ENCODE measurements at places on chromosomes 3 and 15. TPM values are rescaled to one million over a fixed set of nuclear protein-coding genes. Genes with fewer than 3 reads are reported as not detected.

GRCh38 chr15:88430051-88430450 is 37.1 kb downstream of the MRPL46 start:
- no peak for DNase-seq

DNA sequence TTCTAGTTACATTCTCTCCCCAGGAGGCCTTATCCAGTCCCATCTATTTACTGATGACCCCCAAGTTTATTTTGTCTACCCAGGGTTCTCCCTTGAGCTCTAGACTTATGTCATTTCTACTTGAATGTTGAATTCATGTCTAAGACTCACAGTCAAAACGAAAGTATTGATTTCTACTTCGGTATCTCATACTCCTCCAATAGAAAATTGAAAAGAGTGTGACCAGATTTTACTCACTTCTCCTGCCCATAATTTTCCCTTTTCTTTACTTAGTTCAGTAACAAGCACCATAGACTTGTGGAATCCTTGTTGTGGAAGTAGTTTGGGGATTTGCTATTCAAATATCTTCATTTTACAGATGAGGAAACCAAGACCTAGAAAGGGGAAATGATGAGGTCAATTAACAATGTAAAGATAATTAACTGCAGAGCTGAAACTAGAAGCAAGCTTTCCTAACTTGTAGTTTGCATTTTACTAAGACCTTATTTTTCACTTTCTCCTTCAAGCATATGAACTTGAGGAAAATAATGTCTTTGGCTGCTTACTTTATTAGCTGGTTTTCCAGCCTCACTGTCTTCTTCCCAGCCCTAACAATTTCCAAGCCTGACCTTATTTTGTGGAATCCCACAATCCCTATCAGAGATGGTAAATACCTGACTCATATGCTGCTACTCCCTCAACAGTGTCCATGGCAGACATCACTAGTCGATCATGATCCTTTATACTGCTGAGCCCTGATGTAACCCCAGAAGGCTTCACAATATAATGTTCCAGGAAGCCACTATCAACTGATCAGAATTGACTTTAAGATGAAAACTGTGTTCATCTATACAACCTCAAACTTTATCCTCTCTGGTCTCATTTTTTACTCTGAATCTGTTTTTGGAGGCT is 123.9 kb upstream of the AGBL1 start:
- DNase-seq = no peak

DNA sequence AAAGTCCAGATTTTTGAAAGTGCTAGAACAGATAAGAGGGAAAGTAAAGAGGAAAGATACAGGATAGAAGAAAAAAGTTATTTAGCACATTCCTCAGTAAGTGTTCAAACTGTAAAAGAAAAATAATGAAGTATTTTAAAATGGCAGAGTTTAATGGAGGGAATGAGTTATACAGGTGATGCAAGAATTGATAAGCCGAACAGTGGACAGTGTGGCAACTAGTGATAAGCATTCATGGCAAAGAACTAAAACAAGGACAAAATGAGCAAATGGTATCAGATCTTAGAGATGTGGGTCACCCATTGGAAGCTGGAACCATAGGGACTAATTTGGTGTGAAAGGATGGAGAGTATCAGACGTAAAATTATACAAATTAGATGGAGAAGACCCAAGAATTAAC is 622.9 kb upstream of the SGO1 start:
- DNase-seq = no peak

GRCh38 chr3:172559020-172559419 is 35.8 kb upstream of the TNFSF10 start:
- DNase-seq = no peak

- no peak for DNase-seq
Observed at GRCh38 chr15:65920825-65921309, 51.6 kb downstream of the RAB11A start.

DNA sequence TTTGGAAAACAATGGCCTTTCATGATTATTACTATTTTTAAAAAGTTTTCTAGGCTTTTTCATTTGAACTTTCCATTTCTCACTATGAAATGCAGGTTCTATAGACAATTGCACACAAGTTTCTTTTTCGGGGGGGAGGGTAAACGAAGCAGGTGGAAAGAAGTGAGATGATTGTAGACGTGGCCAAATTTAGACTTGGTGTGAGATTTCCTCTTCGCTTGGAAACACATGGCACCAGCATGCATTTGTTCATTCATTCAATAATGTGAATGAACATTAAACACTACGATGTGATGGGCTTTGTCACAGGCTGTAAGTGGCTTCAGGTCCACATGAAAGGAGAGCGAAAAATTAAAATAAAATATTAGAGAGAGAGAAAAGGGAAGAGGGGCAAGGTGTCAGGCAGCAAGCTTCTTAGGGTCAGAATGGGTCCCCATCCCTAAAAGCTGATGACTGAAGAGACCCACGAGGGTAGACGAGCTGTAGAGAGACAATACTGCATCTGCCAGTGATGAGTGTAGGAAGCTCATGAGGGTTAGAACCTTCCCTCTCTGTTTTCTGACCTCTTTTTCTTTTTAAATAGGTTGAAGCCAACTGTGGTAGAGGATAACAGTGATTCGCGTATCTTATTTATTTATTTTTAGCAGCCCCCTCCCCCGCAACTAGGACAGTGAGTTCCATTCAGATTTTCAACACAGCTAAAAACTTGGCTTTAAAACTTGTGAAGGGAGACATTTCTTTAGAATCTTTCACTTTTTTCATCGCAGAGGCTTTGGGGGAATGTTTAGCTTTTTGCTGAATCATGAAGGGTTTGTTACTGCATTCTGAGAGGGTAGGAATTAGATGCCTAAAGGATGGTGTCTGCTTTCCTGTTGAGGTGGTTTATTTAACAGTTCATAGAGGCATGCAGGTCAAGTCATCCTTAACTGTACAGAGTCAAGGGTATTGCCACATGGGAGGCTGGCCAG is 36.2 kb downstream of the GAP43 start:
- DNase-seq = no peak

- no peak for DNase-seq
Observed at GRCh38 chr15:63560741-63561448, 36.3 kb upstream of the FBXL22 start.

GRCh38 chr3:182185313-182185712 is 473.6 kb downstream of the SOX2 start:
- no peak for DNase-seq

DNA sequence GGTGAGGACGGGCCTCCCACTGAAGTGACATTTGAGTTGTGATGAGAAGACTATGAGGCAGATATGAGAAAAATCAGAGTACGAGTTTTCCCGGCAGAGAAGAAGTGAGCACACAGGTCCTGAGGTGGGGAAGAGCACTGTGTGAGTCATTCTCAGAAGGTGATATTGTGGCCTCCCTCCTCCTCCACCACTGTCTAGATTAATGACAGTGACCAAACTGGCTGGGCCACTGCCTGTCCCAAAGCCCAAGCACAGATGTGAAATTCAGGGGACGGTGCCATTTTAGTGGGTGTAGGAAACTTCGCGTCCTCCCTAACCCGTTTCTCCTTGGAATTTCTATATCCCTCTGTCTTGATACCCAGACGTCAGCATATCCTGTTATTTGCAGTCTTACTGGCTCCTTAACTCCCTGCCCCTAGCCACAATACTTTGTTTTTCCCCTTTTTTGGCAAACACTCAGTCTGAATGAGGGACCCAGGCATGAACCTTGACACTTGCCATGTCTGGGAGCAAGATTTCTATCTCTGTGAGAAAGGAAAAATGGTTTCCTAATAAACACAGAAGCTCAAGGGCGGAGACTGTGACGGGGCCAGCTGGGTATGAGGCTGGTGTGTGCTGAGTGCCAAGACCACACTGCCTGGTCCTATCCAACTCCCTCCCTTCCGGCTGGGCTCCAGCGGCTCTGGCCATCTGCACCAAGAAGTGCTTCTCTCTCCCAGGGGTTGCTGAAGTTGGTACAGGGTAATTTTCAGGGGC is 15.2 kb downstream of the PRICKLE2 start:
- peak; percentile 96 for DNase-seq

DNA sequence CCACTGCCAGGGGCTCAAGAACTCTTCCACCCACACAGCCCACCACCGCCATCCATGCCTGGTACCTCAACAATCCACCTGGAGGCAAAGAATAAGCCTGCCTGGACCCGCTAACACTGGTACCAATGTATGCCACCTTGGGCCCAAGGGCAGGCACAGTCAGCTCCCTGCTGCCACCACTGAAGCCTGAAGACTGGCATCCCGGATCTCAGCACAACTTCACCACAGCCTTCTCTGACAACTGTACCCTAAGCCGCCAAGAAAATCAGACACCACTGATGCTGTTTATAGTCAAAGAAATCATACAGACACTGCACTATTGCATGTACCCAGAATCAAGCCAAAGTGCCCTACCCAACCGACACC is 56.3 kb downstream of the IGSF11 start:
- DNase-seq = no peak

GRCh38 chr3:108202080-108202479 is 20.1 kb downstream of the IFT57 start:
- DNase-seq = no peak

GRCh38 chr3:65666448-65667091 is 372.1 kb downstream of the MAGI1 start:
- DNase-seq = no peak

GRCh38 chr3:183158113-183158512 is 4.4 kb downstream of the LAMP3 start:
- no peak for DNase-seq

DNA sequence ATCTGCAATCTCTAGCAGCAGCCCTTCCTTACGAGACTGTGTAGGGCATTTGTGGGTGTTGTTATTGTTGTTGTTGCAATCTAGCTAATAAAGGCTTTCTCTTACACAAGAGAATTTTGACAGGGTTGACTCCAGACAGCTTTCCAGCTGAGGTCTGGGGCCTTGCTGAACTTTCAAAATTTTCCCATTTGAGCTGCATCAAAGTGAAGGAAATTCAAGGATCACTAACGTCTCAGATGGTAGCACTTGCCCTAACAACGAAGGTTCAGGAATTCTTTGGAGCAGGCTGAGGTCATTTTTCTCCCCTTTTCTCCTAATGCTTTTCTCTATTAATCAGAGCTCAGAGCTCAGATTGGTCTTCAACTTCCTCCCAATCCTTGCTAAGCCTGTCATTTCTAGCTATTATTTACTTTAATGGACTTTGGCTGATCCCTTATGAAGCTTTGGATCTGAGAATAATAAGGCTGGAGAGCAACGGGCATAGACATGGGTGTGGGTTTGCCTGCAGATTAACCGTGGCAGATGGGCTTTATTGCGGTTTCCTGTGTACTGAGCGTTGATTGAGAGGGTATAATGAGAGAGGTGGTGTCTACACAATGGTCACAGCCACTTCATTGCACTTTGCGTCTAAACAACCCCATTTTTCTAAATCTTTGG is 614.0 kb upstream of the AGTR1 start:
- DNase-seq = no peak

- DNase-seq = no peak
Observed at GRCh38 chr15:67021455-67021854, 43.9 kb upstream of the SMAD3 start.

DNA sequence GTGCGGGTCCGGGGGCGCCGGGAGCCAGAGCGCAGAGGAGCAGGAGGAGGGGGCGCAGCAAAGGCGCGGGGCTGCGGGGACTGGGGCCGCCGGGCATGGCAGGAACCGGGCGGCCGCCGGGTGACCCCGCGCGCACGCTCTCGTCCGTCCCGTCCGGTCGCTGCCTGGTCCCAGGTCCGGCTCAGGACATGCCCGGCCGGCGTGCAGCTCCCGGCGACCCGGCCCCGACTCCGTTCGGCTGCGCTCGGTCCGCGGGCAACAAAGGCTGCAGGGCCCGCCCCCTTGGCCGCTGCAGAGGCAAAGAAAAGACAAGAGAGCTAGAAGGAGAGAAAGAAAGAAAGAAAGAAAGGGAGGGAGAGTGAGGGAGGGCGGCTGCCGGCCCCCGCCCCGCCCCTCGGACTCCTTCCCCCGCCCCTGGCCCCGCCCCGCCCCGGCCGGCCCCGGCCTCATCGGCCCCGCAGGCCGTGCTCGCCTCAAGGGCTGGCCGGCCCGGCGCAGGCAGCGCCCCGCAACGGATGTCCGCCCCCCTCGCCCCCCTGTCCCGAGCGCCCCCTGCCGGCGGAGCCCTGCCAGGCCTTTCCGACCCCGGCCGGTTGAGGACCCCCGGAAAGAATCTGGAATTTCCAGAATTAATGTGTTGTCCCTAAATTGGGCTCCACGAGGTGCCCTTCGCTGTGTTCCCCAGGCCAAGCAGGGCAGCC is at the start of gene ADAMTS7:
TSS of gene ADAMTS7 (minus strand) at position 341 of the 701 bp plus-strand sequence. CDS start at position 97, 244 bp downstream.
- peak; percentile 94 for DNase-seq

DNA sequence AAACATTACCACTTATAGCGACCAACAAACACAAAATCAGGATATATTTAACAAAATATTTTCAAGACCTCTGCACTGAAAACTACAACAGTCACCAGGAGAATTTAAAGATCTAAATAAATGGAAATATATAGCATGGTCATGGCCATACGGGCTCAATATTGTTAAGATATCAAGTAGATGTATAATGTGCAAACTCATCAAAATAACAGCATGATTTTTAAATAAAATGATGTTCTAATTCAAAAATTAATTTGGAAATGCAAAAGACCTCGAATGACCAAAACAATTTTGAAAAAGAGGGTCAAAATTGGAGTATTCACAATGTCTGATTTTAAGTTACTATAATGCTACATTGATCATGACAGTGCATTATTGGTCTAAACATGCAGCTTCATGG is 159.1 kb upstream of the NDN start:
- DNase-seq = no peak

DNA sequence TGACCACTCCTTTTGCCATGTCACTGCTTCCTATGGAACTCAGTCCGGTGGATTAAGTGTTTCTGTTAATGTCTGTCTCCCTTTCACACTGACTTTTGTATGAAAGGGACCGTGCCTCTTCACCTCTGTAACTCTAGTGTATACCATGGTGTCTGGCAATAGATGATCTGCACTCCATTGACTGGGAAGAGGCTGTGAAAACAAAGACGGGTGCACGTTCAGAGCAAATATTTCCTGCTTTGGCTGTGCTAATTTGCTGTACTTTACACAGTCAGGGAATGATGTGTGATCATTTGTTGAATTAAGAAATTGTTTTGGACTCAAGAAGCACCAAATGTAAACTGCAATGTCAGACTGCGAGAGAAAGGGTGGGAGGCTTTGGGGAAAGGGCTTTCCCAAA is 315.2 kb downstream of the RORA start:
- DNase-seq = no peak

DNA sequence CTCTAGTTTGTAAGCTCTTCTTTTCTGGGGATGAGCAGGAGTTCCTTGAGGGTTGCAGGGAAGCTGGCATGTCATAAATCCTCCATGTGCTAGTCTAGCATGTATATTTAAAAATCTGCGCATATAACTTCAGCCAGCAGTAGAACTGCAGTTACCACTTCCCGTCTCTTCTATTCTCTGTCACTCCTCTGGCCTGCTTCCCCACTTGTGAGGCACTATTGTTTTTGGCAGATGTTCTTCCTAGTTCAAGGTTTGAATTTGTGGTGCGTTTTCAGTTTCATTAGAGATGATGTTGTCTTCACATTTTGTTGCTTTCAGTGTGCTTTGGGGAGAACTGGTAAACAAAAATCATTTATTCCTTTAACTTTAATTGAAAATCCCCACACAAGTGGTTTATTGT is 169.1 kb upstream of the ZPLD1 start:
- no peak for DNase-seq

The SMCO1 gene
- 12.1 TPM for total RNA-seq

The SLC22A14 gene
- total RNA-seq = 0.14 TPM

The KCNMB3 gene
- total RNA-seq = 1.3 TPM

The TRH gene
- not detected for total RNA-seq

The TRIM42 gene
- not detected for total RNA-seq

The SPINK8 gene
- not detected for total RNA-seq

The FAM81A gene
- total RNA-seq = 4.1 TPM

The FSIP1 gene
- 0.53 TPM for total RNA-seq
